HS-27A (cell line): ENCODE measurements at places on chromosomes 5 and 9.

DNA sequence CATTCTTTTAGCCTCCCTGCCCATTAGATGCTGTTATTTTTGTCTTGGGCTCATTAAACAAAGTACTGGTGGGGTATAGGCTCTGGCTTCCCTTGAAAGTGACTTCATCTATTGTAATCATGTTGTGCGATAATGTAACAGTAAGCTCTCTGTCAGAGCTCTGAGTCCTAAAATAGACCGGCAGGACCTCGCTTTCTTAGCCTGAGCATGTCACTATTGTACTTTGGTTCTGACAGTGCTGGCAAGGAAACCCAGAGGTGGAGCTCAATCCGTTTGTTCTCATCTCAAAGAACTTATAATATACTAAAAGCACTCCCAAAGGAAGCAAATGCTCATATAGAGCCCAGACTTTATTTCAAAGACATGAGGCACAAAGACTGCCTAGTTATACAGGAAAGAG, 339.1 kb upstream of the CCNH start:
- DNase-seq, result no peak

GRCh38 chr9:89037346-89037745, 46.1 kb downstream of the S1PR3 start:
- no peak for DNase-seq

- DNase-seq, result no peak
These were observed 149.5 kb downstream of the BAAT start for GRCh38 chr9:101235105-101235866.

DNA sequence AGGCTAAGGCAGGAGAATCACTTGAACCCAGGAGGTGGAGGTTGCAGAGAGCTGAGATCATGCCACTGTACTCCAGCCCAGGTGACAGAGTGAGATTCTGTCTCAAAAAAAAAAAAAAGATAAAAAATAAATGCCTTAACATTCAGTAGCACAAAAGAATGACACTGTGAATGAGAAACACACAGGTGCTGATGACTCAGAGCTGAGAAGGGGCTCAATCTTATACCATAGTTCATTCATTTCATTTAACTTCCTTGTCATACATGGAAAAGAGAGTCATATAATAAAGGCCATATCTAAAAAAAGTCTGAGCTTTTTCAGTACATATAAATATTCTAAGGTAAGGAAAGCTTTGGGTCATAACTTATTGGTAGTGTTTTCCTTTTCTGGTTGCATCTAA, 40.6 kb downstream of the WWC1 start:
- DNase-seq, result no peak

DNA sequence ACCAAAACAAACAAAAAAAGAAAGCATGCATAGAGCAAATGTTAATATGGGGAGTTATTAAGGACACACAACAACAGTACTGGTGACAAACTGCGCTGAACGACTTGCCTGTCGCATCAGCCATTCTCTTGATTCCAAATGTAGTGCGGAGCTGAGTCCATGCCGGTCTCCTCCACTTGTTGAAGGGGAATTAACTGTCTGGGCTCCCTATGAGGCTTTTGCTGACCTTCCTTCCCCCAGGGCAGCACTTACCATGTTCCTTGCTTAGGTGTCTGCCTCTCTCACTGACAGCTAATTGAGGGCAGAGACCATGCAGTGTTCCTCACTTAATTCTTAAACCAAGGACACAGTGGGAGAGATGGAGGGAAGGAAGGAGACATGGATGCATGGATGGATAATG, 40.8 kb upstream of the FAT2 start:
- no peak for DNase-seq

GRCh38 chr5:171907725-171908343, 98.6 kb downstream of the FBXW11 start:
- no peak for DNase-seq

DNA sequence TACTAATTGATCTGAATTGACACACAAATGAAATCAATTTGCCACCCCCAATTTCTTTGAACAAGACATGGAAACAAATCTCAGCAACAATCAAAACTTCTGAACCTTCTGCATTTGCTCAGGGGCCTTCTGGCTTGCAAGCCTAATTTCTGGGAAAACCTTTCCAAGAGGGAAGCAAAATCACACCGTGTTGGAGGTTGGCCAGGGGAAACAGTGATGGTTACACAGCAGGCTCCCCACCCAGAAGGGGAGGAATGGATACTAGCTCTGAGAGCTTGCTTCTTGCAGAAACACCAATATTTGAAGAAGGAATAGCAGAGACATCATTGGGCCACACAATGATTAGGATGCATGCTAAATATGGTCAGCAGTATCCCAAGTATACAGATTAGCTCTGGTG, 488.6 kb upstream of the TRPC7 start:
- DNase-seq, result no peak

- DNase-seq, result peak; percentile 43
These were observed 111.8 kb downstream of the CARTPT start for GRCh38 chr5:71830681-71831539.

DNA sequence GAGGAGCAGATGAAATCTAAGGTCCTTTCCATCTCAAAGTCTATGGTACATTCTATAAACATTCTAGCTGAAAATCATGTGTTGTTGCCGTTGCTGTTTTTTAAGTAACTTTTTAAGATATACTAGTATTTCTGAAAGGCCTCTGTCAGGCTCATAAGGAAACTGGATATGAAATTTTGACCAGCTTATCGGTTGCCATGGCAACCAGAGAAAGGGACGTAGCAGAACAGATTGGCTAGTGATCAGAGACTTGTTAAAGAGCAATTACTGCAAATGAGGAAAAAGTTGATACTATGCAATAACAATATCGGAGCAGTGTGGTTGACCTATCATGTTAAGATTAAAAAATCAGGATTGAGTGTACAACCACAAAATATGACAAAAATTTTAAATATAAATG, 57.0 kb upstream of the RNF180 start:
- no peak for DNase-seq

- no peak for DNase-seq
These were observed 124.4 kb upstream of the COL5A1 start for GRCh38 chr9:134517069-134517680.

DNA sequence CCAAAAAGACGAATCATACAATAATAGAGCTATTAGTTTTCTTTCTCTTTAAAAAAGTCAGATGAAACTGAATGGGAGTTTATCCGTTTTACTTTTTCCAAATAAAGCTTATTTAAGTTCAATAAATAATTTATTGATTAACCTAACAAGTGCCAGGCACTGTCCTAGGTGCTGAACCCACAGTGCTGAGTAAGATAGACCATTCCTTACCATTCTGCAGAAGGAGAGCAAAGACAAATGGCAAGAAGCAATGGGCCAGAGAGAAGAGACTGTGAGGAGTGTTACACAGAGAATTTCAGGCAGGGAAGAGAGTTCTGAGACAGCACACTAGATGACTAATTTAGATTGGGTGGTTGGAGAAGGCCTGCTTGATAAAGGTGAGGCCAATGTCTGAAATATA, 127.2 kb downstream of the AUH start:
- DNase-seq, result no peak

GRCh38 chr9:126159430-126160060, 167.1 kb upstream of the MVB12B start:
- no peak for DNase-seq

DNA sequence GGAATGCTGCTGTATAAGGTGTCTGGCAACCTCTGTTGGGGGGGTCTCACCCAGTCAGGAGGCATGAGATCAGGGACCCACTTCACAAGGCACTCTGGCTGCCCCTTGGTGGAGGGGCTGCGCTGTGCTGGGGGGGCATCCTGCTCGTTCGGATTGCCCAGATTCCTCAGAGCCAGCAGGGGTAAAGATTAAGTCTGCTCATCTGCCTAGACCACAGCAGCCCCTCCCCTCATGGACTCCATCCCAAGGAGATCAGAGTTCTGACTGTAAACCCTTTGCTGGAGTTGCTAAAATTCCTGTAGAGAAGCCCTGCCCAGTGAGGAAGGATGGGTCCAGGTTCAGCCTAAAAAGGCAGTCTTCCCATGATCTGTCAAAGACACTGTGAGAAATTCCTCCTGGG, 262.0 kb upstream of the C9orf72 start:
- no peak for DNase-seq

- no peak for DNase-seq
These were observed 420.2 kb downstream of the AGTPBP1 start for GRCh38 chr9:85321561-85321960.

DNA sequence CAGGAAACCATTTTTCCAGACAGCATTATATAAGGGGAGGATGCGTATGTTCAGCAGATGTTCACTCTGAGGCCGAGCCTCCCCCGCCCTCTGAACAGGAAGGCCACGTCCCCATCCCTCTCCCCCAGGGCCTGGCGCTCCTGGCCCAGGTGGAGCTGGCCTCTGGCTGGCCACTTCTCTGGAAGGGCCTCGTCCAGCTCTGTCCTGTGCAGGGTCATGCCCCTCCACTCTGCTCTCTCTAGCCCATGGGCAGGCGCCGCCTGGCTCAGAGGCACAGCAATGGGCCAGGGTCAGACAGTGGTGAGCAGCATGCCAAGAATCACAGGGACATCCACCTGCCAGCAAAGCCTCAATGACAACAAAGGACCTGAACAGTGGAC, 34.2 kb downstream of the ADAMTS2 start:
- no peak for DNase-seq

- no peak for DNase-seq
These were observed 235.7 kb upstream of the PRR16 start for GRCh38 chr5:120228262-120229031.

- no peak for DNase-seq
These were observed 70.3 kb upstream of the VCAN start for GRCh38 chr5:83401122-83401731.

DNA sequence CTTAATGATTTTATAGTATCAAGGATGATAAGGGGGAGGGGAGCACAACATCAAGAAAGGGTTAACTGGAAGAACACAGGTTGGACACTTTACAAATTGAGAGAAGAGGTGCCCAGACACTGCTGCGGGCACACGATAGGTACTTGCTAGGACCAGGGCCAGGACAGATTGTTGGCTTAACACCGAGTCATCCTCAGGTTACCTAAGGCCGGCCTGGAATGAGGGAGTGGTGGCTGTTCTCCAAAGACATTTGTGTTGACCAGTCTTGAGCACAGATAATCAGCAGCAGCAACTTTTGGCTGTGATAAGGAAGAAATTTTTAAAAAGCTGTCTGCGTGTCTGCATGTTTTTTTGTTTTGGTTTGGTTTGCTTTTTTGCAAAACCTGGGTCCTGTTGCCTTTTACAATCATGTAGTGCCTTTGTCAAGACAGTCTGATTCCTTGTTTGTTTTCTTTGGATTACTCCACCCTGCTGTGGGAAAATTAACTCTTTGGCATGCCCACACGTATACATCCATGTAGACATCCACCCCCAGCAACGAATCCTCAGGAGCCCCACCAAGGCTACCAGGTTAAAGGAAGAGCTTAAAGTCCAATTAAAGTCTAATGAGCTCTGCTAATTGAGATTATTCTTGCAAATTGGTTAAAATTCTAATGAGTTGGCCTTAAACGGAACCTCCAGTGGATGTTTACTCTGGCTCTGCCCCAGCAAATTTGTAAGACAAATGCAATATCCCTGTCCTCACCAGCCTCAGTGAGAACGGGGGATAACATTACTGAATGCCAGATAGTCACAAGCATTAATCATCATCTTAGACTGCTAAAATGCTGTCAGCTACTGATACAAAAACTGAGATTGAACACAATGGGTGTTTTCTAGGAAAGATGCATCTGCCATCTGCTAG, 382.3 kb downstream of the ACTL7B start:
- no peak for DNase-seq

DNA sequence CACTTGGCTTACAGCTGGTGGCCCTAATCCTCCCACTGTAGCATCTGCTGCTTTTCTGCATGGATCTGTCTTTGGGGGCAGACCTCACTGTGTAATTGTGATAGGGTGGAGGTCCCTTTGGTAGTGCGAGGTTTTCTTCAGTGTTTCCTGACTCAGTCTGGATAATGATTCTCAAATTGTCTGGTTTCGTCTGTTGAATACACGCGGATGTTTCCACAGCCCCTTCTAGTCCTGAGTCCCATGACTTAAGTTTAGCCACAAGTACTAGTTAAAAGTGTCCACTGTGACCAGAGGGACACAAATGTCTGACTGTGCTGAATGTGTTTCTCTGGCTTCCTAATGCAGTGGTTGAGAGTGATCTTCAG, 70.5 kb downstream of the LMNB1 start:
- no peak for DNase-seq

- no peak for DNase-seq
These were observed 26.9 kb upstream of the PLIN2 start for GRCh38 chr9:19154135-19154612.

- no peak for DNase-seq
These were observed 38.6 kb upstream of the LRRTM2 start for GRCh38 chr5:138913773-138914172.

DNA sequence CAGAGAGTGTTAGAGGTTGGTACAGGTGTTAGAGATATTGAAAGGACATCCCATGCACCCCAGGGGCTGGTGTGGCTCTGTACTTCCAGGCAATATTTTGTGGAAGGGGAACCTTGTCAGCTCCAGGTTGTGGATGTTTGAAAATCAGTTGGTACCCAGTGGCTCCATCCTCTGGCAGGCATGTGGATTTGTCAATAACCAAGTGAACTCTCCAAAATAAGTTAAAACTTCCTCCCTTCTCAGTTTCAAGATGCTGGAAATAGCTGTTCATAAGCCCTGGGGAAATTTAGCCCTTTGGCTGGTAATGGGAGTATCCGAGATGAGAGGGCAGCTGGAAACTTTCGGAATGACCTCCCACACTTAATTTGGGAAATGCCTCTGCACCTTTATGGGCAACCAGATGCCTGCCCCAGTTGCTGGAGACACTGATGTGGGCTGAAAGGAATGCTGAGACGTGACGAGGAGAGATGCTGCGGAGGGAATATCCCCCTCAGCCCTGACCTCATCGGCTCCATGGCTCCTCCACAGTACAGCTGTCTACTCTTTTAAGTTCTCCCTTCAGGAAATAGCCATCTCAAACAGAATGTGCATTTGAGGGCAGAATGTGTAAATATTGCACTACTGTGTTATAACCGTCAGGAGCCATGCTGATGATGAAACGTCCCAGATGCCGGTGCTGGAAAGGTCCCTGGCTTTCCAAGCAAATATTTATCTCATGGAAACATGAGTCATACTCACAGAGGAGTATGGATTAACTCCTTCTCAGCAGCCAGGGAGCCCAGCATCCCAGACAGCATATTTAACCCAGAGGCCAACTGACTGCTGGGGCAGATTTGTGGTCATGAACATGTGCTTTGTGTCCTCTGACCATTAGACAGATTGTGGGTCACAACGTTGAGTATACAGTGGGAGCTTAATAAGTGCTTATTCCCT, 29.5 kb downstream of the TGFBI start:
- peak; percentile 86 for DNase-seq

DNA sequence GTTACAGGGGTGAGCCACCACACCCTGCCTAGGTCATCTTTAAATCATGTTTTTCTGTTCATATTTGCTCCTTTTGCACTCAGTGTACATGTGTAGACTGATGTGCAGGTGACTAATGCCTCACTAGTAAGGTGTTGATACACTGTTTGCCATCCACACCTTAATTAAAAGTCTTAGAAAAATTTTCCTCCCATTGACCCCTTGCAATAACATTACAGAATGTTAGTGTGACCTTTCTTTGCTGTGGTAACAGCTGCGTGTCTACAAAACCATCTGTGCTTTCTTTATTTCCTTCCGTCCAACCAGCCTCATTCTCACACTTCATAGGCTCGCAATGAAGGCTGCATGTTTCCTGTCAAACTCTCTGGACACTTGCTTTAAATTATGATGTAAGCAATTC, 6.6 kb upstream of the CEMIP2 start:
- no peak for DNase-seq
